Activated gamma-delta T cell (primary cell): ENCODE measurements at places on chromosomes 13 and 19.

DNA sequence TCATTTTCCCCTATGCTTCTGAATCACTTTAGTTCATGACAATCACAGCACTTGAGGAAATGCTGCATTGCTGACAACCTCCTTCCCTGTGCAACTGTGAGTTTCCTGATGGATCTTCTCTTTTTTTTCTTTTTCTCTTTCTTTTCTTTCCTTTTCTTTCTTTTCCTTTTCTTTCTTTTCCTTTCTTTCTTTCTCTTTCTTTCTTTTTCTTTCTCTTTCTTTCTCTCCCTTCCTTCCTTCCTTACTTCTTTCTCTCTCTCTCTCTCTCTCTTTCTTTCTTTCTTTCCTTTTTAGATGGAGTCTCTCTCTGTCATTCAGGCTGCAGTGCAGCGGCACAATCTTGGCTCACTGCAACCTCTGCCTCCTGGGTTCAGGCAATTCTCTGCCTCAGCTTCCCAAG is 247.9 kb upstream of the HTR2A start:
- no peak for DNase-seq

- DNase-seq = no peak
Measured at GRCh38 chr13:23609414-23609760, 39.2 kb downstream of the TNFRSF19 start.

GRCh38 chr13:109154966-109155761 is 525.8 kb downstream of the MYO16 start:
- DNase-seq = no peak

DNA sequence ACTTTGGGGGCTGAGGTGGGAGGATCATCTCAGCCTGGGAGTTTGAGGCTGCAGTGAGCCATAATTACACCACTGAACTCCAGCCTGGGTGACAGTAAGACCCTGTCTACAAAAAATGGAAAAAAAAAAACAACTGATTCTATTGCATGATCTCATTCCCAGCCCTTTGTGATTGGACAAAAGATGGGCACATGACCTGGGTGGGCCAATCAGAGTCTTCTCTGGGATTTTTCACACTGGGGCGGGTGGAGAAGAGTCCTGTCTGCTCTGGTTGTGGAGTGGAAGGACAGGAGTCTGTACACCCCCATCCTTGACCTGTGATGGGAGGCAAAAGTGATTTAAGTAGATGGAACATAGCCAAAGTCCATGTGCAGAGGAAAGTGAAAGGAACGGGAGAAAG is 170.5 kb downstream of the UQCRFS1 start:
- no peak for DNase-seq

GRCh38 chr19:28290963-28291657 is 921.8 kb downstream of the UQCRFS1 start:
- no peak for DNase-seq

DNA sequence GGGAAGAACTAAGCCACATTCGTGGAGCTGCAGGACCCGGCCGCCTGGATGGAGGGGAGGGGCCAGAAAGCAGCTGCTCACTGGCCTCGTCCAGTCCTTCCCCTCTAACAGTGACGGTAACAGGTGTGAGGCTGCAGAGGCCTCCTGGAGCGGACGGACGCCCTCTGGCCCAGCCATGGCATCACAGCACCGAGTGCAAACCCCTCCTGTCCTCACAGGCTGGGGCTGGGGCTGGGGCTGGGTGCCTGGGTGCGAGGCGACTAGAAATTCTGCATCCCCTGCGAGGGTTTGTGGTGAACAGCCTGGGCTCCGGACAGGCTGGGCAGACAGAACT is 3.6 kb downstream of the MICOS13 start:
- DNase-seq = no peak

- DNase-seq = no peak
Measured at GRCh38 chr19:19911150-19911549, 10.4 kb downstream of the ZNF93 start.

- DNase-seq = no peak
Measured at GRCh38 chr13:99312493-99312883, 5.3 kb upstream of the GPR183 start.

DNA sequence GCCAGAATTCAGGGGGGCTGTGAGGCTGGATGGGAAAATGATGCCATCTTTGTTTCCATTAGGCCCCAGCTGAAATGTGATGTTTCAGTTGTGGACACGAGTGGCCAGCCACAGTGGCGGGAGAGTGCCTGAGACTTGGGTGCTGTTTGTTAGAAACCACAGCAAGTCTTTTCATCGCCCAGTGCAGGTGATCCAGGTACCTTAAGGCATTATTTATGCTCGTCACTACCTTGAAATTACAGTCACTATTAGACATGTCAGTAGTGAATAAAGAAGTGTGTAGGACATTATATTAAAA is 82.5 kb upstream of the TM9SF2 start:
- DNase-seq = no peak

- DNase-seq = no peak
Measured at GRCh38 chr13:78228940-78229339, 310.3 kb upstream of the EDNRB start.

DNA sequence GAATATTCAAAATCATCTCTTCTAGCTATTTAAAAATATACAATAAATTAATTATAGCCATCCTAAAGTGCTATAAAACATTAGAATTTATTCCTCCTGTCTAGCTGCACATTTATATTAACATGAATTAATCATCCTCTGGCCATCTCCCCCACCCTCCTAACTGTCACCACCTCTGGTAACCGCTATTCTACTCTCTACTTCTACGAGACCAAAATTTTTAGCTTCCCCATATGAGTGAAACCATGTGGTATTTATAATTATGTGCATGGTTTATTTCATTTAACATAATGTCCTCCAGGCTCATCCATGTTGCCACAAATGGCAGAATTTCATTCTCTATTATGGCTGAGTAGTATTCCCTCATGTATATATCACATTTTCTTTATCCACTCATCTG is 265.2 kb downstream of the COG6 start:
- DNase-seq = no peak
